CD4-positive, alpha-beta memory T cell (primary cell): ENCODE measurements at places on chromosomes 1 and 21.
A peak's percentile ranks its signal among the peaks of the same experiment; 100 is the strongest.

DNA sequence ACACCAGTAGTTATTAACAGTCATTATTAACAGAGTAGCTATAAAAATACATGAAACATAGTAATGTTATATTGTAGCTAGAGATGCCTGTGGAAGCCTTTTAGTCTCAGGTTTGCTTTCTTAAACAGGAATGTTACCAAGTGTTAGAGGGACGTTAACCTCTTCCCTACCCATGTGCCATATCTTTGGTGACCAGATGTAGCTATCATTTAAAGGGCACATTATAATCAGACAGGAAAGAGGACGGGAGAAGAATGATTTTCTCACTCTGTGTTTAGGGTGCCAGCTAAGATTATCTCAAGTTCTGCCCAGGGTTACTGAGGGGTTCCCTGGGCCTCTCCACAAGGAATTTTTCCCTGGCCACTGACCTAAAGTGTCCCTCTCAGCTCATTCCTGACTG, 20.9 kb upstream of the UBL4B start:
- DNase-seq = no peak

GRCh38 chr1:159647616-159648015, 60.0 kb downstream of the APCS start:
- no peak for DNase-seq

DNA sequence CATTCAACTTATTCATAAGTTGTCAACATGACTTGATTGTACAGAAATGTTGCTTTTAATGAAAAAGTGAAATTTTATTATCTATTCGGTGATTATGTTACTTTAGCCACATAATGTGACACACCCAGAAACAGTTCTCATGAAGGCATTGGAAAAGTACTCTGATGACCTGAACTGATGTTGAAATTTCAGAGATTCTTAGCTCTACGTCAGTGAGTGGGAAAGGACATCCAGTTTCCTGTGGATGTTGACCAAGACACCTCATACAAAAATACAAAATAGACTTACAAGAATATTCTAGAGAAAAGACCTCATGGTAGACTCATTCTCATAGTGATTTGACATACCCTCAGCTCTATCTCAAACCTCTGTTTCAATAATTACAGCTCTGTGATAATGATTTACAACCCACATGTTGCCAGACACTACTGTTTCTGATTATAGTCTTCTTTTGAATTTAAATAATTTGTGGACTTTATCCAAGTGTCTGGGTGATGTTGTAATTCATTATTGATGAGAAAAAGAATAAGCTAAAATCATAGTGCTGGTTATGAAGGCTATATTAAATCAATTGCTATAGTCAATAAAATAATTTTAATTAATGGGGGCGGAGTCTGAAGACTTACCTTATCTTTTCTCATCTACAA, 37.3 kb downstream of the KCNK2 start:
- no peak for DNase-seq

DNA sequence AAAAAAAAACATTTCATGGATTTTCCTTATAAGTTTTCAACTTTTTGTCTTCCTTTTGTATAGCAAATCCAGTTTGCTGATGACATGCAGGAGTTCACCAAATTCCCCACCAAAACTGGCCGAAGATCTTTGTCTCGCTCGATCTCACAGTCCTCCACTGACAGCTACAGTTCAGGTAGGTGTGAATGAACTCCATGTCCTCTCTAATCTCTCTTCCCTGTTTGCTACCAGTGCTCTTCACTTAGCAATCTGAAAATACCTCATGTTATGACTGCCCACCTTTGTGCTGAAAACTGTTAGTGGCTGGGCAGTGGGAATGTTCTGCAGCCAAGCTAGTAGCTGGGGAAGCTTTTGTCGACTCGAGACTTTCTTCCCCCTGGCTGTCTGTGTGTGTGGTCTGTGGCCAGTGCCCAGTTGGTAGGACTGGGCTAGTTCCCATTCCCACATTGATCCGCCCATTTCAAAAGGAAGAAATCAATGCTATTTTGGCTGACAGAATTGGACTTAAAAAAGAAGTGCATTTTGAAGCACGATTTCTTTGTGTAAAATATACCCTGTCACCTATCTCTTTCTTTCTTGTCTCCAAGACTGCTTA, 24.5 kb downstream of the AHCYL1 start:
- no peak for DNase-seq

DNA sequence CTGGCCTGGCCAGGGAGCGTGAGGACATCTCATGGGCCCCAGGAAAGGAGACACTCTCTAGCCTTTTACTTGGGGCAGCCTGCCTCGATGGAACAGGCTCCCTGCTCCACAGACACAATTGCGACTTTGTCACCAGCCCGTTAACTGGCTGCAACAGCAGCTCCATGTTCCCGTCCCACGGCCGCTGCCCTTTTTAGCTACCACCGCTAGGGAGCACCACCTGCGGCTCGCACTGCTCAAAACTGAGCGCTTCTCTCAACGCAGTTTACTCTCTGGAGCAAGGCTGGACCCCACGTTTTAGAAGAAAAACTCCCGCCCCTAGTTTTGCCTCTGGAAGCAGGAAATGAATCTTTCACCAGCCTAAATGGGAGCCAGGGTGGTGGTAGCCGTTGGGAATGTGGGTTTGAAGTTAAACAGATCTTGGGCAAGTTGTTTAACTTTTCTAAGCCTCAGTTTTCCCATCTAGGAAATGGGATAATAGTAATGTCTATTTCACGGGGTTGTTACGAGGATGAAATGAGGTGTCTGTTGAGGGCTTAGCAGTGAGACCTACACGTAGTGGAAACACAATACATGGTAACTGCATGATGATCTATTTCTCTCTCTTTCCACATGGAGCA, 3.5 kb upstream of the LRRC38 start:
- no peak for DNase-seq

GRCh38 chr1:182781841-182782586, 7.6 kb upstream of the NPL start:
- peak; percentile 64 for DNase-seq

DNA sequence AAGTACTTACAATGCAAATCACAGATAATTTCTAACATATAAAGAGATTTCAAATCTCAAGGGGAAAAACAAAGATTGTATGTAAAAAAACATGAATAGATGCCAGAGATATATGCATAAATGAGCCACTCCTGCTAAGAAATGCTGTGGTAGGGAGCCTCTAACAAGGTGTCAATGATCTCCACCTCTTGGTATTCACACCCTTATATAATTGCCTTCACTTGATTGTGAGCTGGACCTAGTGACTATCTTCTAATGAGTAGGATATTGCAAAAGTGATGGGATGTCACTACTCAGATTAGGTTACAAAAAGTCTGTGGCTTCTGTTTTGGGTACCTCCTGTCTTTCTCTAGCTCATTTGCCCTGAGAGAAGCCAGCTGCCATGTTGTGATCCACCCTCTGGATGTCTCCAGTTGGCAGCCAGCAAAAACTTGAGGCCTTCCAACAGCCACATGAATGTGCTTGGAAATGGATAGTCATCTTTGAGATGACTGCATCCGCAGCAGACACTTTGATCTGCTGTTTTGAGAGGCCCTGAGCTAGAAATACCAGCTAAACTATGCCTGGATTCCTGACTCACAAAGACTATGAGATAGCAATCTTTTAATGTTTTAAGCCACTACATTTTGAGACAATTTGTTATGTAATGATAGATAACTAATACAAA, 196.1 kb upstream of the FGGY start:
- no peak for DNase-seq

DNA sequence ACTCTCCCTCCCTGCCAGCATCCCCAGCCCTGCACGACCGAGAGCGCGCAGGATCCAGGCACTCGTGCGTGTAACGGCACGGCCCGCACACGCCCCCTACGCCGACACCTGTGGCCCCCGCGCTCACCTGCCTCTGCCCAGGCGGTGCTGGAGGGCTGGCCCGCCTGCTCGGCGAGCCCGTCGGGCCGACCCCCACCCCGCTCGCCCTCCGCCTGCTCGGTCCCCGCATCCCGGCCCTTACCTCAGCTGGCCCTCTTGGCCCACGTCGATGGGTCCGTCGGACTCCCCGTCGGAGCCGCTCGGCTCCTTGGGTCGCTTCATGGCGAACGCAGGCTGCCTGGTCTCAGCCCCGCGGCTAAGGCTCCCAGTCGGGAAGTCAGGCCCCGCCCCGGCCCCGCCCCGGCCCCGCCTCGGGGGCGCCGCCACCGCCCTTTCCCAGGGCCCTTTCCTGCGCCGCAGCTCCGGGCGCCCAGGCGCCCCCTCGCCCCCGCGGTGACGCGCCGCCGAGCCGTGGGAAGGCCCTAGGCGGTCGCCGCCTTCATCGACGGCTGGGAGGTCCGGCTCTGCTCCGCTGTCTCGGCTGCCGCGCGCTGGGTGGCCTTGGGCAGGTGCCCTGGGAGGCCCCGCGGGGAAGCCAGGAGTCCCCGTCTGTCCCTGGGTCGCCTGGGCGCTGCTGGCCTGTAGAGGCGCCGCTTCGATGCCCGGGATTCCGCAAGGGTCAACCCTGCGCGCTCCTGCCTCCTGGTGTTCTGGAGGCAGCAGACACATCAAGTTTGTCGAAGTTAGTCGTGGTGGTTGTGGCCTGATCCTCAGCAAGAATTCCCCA, at the start of gene HEYL:
Gene HEYL, minus strand, starts transcription at position 339 of the 826 bp plus-strand sequence. Its CDS starts 18 bp downstream, at position 321.
- DNase-seq = peak; percentile 43

GRCh38 chr1:200468264-200469001, 58.6 kb upstream of the ZNF281 start:
- DNase-seq = no peak

GRCh38 chr1:246181241-246181640, 325.8 kb downstream of the SMYD3 start:
- no peak for DNase-seq
